Left forelimb (tissue), 1 donor: ENCODE measurements at places on chromosomes 5 and 9.

- no peak for DNase-seq
These were observed 189.9 kb downstream of the DEPDC1B start for GRCh38 chr5:60510049-60510448.

DNA sequence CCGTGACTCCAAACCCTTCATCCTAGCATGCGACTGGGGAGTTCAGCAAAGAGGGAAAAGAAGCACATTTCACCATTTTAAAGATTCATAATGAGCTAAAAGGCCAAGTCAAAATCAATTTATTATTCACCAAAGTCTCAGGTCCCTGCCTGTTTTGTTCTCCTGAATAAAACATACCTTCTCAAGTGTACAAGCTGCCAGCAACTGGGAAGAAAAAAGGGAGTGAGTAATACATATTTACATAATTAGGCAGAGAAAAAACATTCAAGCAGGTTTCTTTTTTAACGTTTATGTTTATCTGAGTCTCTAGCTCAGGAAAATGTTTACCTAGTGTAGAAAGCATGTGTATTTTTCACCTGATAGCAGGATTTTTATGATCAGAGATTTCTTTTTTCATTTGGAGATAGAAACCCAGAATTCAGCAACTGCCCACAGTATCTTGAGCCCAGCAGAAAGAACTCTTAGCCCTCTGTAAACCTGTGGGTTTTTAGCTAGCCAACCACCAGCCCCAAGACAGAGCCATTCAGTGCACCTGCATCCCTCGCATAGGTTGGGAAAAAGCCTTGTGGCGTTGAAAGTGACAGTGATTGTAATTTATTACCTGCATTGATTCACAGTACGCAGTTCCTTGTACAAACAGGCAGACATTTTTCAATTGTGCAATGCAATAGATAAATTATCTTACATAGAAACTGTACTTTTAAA is 117.9 kb upstream of the GRIA1 start:
- no peak for DNase-seq

DNA sequence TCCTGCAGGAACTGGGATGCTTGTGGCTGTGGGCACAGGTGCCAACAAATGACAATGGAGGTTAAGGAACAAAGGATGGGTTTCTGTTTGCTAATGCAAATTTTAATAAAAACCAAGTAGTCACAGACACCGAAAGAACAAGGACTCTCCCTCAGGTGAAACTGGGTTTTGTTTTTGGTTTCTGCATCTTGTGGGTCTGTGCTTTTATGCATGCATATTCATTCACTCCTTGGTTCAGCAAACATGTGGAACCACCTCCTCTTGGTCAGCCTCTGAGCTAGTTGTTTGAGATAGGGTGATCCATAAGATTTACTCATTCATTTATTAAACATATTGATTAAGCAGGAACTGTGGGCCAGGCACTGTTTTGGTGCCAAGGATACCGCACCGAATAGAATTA is 381.9 kb downstream of the CDK5RAP2 start:
- no peak for DNase-seq

GRCh38 chr5:122723606-122724352 is 51.1 kb upstream of the SNX2 start:
- no peak for DNase-seq

- DNase-seq: no peak
These were observed 189.4 kb downstream of the CCDC192 start for GRCh38 chr5:127892467-127893207.

DNA sequence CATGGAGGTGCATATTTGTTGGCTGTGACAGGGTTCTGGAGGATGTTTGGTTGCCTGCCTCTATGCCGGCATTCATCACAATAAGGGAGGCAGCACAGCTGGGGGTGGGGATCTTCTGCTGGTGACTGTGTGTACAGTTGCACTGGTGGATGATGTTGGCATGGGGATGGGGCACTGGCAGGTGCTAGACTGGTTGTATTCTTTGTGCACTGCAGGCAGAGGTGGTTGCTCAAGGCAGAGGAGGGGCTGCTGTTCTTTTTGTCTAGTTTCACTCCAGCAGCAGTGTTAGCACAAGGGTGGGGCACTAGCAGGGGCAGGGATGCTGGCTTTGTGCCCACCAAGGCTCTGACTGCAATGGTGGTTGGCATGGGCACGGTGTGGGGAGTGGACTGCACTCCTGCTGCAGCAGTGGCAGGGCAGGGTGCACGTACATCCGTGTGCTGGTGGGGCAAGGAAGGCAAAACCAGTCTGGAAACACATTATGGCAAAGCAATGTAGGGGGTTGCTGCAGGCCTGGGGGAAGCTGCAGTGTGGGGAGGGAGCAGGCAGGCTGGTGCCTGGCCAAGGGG is 69.3 kb downstream of the ISOC1 start:
- DNase-seq: no peak

- no peak for DNase-seq
These were observed 5.3 kb downstream of the CAMK2A start for GRCh38 chr5:150284311-150284710.

DNA sequence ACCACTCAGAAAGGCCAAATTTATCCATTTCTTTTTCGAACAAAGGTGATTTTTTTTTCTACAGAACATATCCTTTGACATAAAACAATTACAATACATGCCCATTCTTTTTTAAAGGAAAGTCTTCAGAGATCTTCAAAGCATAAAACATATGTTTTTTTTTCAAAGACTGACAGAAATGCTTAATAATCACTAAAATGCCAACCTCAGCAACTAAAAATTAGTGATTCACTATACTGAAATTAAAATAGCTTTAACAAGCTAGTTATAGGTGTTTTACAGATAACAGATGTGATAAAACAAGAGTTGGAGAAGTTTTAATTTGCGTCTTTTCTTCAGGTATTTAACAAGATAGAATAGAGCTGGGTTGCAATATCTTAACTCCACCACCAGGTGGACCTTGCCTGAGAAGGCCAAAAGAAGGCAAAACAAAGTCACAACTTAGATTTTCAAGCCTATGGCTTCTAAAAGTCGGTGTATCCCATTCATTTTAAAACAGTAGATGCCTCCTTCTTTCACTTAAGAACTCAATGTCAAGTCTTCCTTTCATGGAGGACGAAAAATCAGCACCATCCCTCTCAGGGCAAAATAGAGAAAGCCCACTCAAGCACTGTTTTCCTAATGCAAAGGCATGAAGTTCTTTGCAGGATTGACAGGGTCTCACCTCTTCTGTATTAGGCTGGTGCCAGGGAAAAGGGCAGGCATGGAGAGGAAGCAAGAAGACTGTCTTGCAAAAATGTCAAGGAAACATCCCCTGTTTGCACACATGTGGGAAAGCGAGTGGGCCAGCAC is 31.1 kb upstream of the CPLX2 start:
- DNase-seq: no peak

DNA sequence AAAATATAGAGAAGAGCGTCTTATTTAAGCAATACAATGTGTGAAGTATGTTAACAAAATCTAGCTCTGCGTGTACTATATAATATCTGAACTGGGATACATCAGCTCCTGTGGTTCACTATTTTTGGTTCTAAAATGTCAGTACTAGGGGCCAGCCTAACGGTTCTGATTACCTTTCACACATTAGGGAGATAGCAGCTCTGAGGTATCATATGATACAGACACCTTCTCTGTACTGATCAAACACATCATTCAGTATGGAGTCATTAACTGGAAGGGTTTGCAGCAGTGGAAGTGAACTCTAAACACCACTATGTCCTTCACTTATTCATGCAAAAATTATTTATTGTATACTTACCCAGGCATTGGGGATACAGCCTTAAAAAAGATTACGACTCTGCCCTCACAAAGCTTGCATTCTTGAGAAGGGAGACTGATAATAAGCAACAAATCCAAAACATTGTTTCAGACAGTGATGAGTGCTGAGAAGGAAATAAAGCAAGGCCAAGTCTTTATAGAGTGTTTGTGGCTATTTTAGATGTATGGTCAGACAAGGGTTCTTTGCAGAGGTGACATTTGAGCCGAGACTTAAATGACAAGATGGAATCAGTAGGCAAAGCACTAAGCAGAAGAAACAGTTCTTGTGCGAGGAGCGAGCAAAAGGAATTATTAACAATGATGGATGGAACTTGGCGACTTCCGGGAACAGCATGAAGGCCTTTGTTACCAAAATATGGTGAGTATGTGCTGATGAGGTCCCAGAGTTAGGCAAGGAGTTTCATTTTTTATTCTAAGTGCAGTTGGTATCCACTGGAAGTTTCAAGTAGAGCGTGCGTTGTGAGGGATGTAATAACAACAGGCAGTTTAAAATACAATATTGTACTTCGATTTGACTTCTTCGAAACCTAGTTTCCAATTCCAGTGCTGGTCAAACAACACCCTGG is 1.8 kb upstream of the LNPEP start:
- no peak for DNase-seq

DNA sequence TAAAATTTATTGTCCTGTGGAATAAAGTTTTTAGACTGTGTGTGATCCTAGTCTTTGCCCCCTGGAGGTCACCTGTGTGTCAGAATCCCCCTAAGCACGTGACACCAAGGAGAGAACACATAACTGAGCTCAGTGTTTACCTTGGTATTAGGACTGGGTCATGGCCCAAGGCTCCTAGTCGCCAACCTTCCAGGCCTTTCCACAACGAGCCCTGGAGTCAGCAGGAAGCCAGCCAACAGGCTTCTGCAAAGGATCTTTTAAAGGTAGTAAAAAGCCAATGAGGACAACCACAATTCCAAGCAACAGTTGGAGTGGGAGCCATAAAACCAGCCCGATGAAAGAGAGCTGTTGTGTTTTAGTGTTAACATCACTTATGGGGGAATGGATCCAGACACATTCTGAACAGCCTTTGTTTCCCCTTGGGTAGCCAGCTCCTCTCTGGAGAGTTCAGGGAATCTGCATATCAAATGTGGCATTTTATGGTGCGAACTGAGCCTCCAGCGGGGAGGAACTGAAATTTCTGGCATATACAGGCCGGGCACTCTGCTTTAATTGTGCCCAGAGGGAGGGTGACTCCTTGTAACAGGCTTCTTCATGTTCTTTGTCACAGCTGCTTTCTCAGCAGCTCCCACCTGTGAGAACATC is 239.9 kb downstream of the FSTL4 start:
- DNase-seq: peak; percentile 40

GRCh38 chr9:130425741-130426466 is 18.9 kb upstream of the ASS1 start:
- no peak for DNase-seq

GRCh38 chr5:80871541-80871961 is 88.6 kb upstream of the RASGRF2 start:
- no peak for DNase-seq

GRCh38 chr5:31569068-31569467 is 37.0 kb downstream of the C5orf22 start:
- DNase-seq: no peak

GRCh38 chr9:110999379-110999778 is 38.9 kb downstream of the LPAR1 start:
- DNase-seq: no peak

DNA sequence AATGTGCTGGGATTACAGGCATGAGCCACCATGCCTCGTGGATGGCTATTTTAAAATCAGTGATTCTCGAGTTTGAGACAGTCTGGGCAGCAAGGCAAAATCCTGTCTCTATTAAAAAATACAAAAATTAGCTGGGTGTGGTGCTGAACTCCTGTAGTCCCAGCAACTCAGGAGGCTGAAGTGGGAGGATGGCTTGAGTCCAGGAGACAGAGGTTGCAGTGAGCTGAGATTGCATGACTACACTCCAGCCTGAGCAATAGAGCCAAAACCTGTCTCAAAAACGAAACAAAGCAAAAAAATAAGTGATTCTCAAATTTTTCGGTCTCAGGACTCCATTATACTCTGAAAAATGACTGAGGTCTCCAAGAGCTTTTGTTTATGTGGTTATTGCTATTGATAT is 47.9 kb upstream of the HSPA9 start:
- DNase-seq: no peak

GRCh38 chr9:33750839-33751339 is 44.5 kb upstream of the PRSS3 start:
- DNase-seq: no peak

DNA sequence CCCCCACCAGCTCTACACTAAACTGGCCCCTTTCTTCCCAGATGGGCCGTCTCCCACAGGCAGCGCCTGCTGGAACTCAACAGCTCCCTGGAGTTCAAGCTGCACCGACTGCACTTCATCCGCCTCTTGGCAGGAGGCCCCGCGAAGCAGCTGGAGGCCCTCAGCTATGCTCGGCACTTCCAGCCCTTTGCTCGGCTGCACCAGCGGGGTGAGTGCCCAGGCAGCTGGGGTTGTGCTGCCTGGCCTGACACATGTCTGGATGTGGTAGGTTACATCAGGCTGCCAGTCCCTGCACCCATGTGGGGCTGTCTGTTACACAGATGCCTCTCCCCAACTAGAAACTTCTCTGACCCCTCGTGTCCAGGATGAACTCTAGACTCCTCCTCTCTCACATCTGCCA is 9.8 kb downstream of the NHP2 start:
- peak; percentile 82 for DNase-seq

DNA sequence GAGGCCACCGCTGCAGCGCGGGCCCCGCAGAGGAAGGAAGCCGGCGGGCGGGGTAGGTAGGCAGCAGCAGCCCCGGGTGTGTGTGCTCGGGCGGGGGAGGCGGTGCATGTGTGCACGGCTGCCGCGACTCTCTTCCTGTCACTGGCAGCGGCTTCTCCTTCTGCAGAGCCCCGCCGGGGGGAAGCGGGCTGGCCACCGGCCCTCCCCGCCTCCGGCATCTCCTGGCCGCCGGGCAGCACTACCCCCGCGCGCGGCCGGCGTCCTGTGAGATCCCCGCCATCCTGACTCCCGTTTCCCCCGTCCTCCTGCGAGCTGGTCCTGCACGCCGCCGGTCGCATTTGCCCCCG is 315 bp downstream of the PIK3R1 start:
- no peak for DNase-seq

DNA sequence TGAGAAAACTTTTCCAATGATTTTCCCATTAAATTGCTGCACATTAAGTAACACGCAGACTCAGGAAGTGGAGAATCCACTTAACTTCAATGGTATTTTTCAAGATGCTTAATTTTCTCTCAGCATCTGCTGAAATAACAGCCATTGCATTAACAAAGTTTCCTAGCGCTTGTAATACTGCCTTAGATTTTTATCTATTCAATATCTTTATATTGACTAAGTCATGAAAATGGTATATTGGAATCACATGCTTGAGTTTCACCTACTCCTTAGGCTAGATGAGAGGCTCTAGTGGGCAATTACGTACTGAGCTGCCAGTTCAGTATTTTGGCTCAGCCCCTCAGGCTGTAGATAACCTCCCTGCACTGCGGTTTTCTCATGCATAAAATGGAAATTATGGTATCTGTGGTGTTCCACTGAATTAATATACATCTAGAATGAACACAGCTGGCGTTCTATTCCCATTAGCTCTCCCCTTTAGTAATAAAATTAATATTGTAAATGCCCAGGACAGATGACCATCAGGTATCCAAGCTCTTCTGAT is 112.9 kb downstream of the MTX3 start:
- no peak for DNase-seq
